ENCODE measurements at places on chromosomes 6 and 20.

DNA sequence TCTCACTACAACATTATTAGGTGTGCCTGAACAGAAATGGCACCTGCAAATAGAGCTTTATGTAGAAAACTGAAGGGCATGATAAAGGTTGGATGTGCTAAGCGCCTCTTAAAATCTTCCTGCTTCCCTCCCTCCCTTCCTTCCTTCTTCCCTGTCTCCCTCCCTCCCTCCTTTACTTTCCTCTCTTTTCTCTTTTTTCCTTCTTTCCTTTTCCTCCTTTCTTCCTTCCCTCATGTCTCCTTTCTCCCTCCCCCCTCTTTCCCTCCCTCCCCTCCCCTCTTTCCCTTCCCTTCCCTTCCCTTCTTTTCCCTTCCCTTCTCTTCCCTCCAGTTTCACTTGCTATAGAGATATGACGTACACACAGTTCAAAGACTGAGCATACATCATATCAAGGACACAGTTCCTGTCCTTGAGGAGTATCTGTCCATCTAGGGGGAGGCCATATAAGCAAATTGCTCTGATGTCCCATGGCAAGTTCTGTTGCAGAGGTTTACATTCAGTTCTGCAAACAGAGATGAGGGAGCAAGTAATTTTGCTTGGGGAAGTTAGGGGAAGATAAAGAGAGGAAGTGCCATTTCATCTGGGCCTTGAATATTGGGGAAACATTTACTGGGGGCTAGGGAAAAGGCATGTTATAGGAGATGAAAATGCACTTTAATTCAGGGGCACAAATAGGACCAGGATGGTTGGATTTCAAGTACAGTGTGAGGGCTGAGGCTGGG lies 79.0 kb upstream of the EEF1E1 start:
- DNase-seq: no peak

- no peak for DNase-seq
Observed at GRCh38 chr6:75291744-75292143, 7.2 kb upstream of the TMEM30A start.

- no peak for DNase-seq
Observed at GRCh38 chr6:35603326-35604202, 85.2 kb downstream of the FKBP5 start.

DNA sequence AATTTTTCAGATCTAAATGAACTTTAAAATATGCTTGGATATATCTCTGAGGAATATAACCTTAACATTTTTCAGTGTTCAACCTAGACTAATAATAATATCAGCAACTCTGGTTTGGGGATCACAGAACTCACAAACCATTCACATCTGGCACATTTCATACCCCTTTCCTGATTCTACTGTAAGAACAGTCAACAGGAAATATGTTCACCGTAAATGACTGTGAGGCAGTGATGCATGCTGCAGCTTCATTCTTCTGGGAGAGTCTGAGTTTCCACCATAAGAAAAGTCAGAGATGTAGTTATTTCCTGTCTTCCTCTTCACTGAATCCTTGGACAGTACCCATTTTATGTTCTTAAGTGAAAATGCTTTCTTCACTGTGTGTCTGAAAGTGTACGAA lies 134.2 kb upstream of the IFNGR1 start:
- DNase-seq: no peak

- DNase-seq: no peak
Observed at GRCh38 chr6:36597775-36598174, 3.6 kb downstream of the SRSF3 start.

- DNase-seq: no peak
Observed at GRCh38 chr6:10101551-10102252, 313.2 kb downstream of the TFAP2A start.

Measured in COR-L47 (cell line).